ENCODE measurements at places on chromosomes 12 and 14. TPM values are rescaled to one million over a fixed set of nuclear protein-coding genes. Genes with fewer than 3 reads are reported as not detected.
A peak's percentile ranks its signal among the peaks of the same experiment; 100 is the strongest.

DNA sequence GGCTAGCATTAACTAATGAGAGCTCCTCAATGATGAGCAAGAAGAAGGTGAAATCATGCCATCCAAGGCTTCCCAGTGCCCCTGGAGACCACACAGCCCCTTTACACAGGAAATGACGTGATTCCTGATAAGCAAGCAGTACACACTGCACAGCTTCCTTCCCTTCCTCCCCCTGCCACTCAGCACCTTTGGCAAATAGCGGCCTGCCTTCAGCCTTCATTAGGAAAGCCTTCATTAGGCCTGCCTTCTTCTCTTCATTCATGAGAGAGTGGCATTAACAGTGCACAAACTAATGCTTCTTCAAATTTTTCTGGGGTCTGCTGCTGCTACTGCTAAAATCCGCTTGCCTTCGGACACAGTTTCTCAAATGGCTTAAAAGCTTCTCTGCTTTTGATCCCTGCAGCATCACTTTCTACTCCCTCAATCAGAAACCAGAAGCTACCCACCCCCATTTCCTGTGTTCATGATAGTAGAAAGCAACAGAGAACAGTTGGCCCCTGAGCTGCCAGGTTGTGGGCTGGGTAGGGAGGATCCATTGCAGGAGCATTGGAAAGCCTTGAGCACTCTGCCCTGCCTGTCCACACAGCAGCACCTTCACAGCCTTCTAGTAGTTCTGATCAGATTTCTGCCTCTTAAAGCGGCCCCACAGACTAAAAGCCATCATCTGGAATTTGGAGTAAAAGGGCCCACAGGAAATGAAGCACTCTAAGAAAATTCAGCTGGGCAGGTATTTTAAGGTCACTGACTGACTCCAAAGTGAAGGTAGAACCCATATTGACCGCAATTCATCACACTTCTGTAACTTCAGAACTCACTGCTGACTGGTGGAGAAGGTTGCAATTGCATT, 103.8 kb upstream of the ETV6 start:
- DNase-seq, result peak; percentile 81

GRCh38 chr14:36880276-36880675, 218.6 kb downstream of the PAX9 start:
- DNase-seq, result no peak

GRCh38 chr14:26261368-26262122, 336.3 kb downstream of the NOVA1 start:
- no peak for DNase-seq

Gene ETFBKMT
- total RNA-seq, result 0.57 TPM

DNA sequence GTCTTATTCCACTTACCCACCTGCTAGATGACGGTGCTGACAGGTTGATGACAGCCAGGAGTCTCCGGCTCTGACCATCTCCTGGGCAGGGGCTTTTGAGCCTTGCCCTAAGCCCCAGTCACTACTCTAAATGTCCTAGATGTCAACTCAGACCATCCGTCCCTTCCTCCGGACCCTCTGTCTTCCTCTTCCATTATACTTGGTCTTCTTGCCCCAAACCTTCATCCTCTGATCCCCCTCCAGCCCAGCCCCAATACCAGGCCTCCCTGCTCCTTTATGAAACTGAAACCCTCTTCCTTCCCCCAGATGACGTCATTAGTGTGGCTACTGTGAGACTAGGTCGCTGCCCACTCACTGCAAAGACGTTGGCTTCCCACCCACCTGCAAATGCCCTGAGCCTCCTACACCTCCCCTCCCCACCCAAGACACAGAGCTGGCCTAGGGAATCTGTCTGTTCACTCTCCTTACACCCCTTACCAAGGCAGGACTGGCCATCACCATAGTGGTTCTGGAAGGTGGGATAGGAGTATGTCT, 10.1 kb downstream of the KRT71 start:
- no peak for DNase-seq

All from activated CD4-positive, alpha-beta T cell treated with anti-CD3 and anti-CD28 coated beads, Interleukin-2, amount 10 ng/mL, durations not matched to agents 7 days and 5 days (primary cell).